Liver (tissue), 10 donors: ENCODE measurements at places on chromosomes 12 and 14.
A peak's percentile ranks its signal among the peaks of the same experiment; 100 is the strongest.

- no peak overlapping the region for H3K27ac ChIP-seq
- H3K27me3 ChIP-seq = no peaks in the 10 kb centered on the region
- no peak overlapping the region for H3K4me3 ChIP-seq
- no peaks in the 10 kb centered on the region for H3K4me1 ChIP-seq
Measured at GRCh38 chr14:81931828-81932227, 398.2 kb upstream of the SEL1L start.

- H3K27ac ChIP-seq = no peak overlapping the region
- DNase-seq = no peak
- no peak overlapping the region for H3K4me3 ChIP-seq
- H3K4me1 ChIP-seq = peaks cover 42% of the 10 kb centered on the region
Measured at GRCh38 chr12:15710860-15711510, 78.2 kb downstream of the EPS8 start.

DNA sequence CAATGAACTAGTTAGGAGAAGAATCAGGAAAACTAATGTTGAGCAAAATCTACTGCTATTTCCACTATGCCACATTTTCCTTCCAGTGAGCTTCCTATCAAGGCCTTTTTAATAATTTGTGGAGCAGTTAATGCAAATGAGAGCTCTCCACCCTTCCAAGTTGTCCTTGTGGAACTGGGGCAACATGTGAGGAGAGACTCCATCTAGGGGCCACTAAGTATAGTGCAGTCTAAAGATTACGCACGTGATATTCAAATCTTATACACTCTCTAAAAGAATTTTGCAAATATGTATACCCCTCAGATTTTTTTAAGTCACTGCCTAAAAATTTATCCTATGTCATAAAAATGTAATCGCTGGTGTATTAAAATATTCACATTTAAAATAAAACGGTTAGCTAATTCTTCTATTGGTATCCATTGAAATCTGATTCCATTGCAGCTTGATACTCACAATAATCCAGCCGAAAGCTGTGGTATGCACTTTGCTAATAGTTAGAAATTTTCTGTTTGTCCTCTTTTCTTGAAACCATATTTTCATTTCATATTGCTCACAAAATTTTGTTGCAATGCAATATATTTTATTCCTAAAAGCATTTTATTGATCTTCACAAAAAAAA is 100.1 kb downstream of the PAH start:
- H3K27ac ChIP-seq = no peak overlapping the region
- DNase-seq = no peak
- no peaks in the 10 kb centered on the region for H3K4me1 ChIP-seq
- H3K36me3 ChIP-seq = no peaks in the 10 kb centered on the region
- no peak overlapping the region for H3K4me3 ChIP-seq

GRCh38 chr14:38129705-38130104 is 78.0 kb upstream of the SSTR1 start:
- no peaks in the 10 kb centered on the region for H3K4me1 ChIP-seq
- no peaks in the 10 kb centered on the region for H3K27me3 ChIP-seq
- no peak for DNase-seq
- H3K27ac ChIP-seq = no peak overlapping the region

DNA sequence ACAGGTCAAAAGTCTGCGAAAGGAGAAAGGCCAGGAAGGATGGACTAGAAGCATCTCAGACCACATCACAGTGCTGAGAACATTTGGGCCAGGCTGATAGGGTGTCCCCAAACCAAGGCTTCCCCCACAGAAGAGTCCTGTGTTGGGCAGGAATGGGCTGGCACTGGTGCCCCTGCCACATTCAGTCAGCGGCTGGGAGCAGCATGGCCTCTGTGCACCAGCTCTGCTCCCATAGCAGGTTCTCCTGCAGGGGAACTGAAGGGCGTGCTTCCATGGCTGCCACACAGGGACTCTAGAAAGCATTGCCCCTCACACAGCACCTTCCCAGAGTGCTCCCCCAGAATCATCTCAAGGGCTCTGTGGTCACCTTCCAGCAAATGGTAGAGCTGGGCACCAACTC is 17.5 kb downstream of the EVL start:
- DNase-seq = no peak
- H3K27me3 ChIP-seq = no peaks in the 10 kb centered on the region
- no peak overlapping the region for H3K27ac ChIP-seq
- no peak overlapping the region for H3K4me3 ChIP-seq
- no peaks in the 10 kb centered on the region for H3K36me3 ChIP-seq

- H3K27me3 ChIP-seq = no peaks in the 10 kb centered on the region
- no peak for DNase-seq
- H3K4me3 ChIP-seq = no peak overlapping the region
- H3K27ac ChIP-seq = no peak overlapping the region
Measured at GRCh38 chr12:95397571-95397970, 76.4 kb upstream of the METAP2 start.

GRCh38 chr14:33486332-33486890 is 464.5 kb downstream of the EGLN3 start:
- H3K36me3 ChIP-seq = no peaks in the 10 kb centered on the region

- H3K27me3 ChIP-seq = peaks cover 2% of the 10 kb centered on the region
- H3K27ac ChIP-seq = no peak overlapping the region
- H3K4me3 ChIP-seq = no peak overlapping the region
- H3K36me3 ChIP-seq = no peaks in the 10 kb centered on the region
- DNase-seq = no peak
Measured at GRCh38 chr12:2642176-2642892, 152.4 kb upstream of the FKBP4 start.

- peaks cover 8% of the 10 kb centered on the region for H3K4me1 ChIP-seq
- H3K27me3 ChIP-seq = no peaks in the 10 kb centered on the region
- no peak overlapping the region for H3K4me3 ChIP-seq
Measured at GRCh38 chr14:65084554-65085505, 17.5 kb downstream of the MAX start.

GRCh38 chr14:105383083-105383730 is 15.1 kb upstream of the TEX22 start:
- no peaks in the 10 kb centered on the region for H3K4me1 ChIP-seq
- no peaks in the 10 kb centered on the region for H3K36me3 ChIP-seq
- DNase-seq = no peak
- H3K4me3 ChIP-seq = no peak overlapping the region
- H3K27me3 ChIP-seq = no peaks in the 10 kb centered on the region
- no peak overlapping the region for H3K27ac ChIP-seq

DNA sequence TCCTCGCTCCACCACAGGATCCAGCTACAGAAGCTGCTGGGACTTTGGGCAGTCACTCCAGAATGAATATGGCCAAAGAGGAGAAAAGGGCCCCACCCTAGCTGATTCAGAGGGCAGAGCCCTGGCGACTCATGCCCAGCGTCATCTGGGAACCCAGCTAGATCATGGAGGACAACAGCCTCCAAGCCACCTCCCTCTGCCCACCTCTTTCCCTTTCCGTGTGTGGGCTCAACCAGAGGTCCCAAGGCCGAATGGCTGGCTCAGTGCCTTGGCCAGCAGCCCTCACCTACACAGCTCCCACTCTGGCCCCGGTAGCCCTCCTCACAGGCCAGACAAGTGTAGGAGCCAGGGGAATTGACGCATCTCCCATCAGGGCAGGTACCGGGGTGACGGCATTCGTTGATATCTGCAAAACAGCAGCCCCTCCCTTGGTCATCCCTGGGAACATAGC is 17.4 kb downstream of the ISCA2 start:
- H3K4me1 ChIP-seq = no peaks in the 10 kb centered on the region
- no peak for DNase-seq
- H3K27ac ChIP-seq = no peak overlapping the region
- no peak overlapping the region for H3K4me3 ChIP-seq

- DNase-seq = no peak
- H3K4me1 ChIP-seq = peaks cover 13% of the 10 kb centered on the region
- no peaks in the 10 kb centered on the region for H3K36me3 ChIP-seq
- H3K27me3 ChIP-seq = no peaks in the 10 kb centered on the region
- no peak overlapping the region for H3K4me3 ChIP-seq
Measured at GRCh38 chr14:77612011-77612620, 4.3 kb downstream of the SPTLC2 start.

DNA sequence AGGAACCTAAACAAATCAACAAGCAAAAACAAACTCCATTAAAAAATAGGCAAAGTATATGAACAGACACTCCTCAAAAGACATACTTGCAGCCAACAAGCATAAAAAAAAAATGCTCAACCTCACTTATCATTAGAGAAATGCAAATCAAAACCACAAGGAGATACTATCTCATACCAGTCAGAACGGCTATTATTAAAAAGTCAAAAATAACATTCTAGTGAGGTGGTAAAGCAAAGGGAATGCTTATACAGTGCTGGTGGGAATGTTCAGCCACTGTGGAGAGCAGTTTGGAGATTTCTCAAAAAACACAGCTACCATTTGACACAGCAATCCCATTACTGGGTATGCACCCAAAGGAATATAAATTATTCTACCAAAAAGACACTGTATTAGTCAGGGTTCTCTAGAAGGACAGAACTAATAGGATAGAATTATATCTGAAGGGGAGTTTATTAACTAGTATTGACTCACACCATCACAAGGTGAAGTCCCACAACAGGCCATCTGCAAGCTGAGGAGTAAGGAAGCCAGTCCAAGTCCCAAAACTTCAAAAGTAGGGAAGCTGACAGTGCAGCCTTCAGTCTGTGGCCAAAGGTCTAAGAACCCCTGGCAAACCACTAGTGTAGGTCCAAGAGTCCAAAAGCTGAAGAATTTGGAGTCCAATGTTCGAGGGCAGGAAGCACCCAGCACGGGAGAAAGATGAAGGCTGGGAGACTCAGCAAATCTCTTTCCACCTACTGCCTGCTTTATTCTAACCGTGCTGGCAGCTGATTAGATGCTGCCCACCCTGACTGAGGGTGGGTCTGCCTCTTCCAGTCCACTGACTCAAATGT is 101.6 kb upstream of the KRAS start:
- H3K4me1 ChIP-seq = no peaks in the 10 kb centered on the region
- no peaks in the 10 kb centered on the region for H3K27me3 ChIP-seq
- H3K27ac ChIP-seq = no peak overlapping the region
- no peak for DNase-seq

DNA sequence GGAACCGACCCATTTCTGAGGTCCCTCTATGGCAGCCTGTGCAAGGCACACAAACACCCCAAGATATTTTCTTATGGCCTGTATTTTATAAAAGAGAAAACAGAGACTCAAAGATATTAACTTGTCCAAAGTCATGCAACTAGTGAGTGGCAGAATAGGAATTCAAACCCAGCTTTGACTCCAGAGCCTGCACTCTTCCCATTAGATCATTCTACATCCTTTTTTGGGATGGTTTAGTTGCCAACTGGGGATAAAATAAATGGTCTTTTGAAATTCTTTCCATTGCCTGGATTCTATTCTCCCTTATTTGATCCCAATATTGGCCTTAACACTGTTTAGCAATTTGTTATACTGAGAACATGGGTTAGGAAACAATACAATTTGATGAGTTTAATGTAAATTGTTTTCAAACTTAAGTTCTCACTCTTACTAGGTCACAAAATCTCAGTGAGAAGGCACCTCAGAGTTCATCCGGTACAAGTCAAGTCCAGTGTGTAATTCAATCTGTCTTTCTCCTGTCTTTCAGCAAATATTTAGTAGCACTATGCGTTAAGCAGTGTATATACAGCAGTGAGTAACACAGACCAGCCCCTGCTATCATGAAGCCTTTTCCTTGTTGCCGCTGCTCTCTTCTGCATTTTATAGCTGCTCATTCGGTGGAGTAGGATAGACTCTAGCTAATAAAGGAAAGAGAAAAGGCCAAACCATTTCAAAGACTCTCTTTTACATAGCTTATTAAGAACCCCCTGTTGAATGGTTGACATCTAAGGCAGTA is 162.1 kb upstream of the IFNG-AS1 start:
- H3K36me3 ChIP-seq = no peaks in the 10 kb centered on the region
- peak overlapping the region; percentile 10 for H3K27ac ChIP-seq
- H3K4me3 ChIP-seq = no peak overlapping the region
- H3K27me3 ChIP-seq = no peaks in the 10 kb centered on the region

DNA sequence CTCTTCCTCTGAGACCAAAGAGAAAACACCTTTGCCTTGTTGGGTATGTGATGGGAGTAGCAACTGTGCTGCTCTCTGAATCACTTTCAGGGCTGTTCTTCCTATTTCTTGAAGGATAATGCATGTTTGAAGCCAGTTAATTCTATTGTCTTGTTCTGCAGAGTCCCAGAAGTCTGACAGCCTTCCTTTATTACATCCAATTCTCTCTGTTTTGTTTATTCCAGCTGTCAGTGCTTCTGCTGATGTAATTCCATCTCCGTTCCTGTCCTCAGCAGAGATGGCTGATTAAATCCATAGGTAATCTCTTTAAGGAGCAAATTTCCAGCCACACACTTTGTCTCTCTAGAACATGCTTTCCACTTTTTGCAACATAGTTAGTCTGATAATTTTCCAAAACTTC is 59.7 kb downstream of the MGAT4C start:
- DNase-seq = no peak
- no peaks in the 10 kb centered on the region for H3K27me3 ChIP-seq
- H3K27ac ChIP-seq = no peak overlapping the region
- no peaks in the 10 kb centered on the region for H3K4me1 ChIP-seq

DNA sequence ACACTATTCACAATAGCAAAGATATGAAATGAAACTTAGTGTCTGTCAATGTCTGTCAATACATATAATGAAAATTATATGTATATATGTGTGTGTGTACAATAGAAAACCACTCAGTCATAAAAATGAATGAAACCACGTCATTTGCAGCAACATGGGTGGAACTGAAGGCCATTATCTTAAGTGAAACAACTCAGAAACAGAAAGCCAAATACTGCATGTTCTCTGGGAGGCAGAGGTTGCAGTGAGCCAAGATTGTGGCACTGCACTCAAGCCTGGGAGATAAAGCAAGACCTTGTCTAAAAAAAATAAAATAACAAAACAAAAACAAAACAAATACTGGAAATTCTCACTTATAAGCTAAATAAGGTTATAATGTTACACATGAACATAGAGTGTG is 16.7 kb upstream of the E2F7 start:
- no peak overlapping the region for H3K27ac ChIP-seq
- no peak for DNase-seq
- H3K4me3 ChIP-seq = no peak overlapping the region

DNA sequence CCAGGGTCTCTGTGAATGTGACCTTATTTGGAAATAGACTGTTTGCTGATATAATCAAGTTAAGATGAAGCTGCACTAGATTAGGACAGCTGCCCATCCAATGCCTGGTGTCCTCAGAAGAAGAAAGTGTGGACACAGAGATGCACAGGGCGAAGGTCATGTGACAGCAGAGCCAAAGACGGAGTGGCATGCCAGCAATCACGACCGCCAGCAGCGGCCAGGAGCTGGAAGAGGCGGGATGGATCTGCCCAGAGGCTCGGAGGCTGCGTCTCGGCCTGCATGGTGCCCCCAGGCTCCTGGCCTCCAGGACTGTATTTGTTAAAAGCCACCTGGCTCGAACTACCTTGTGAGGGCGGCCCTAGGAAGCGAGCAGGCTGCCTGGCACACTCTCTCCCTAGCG is 76.5 kb downstream of the RFLNA start:
- H3K36me3 ChIP-seq = peaks cover 7% of the 10 kb centered on the region
- H3K4me1 ChIP-seq = peaks cover 62% of the 10 kb centered on the region
- H3K27ac ChIP-seq = no peak overlapping the region
- no peaks in the 10 kb centered on the region for H3K27me3 ChIP-seq
